ENCODE measurements at places on chromosomes 13 and 19. TPM values are rescaled to one million over a fixed set of nuclear protein-coding genes. Genes with fewer than 3 reads are reported as not detected.

Gene CBY2
- polyA plus RNA-seq: not detected

Gene ADPRHL1
- polyA plus RNA-seq: not detected

GRCh38 chr19:42412227-42412626 lies 15.0 kb downstream of the LIPE start:
- no peak overlapping the region for H3K4me3 ChIP-seq
- DNase-seq: no peak
- no peaks in the 10 kb centered on the region for H3K27me3 ChIP-seq

DNA sequence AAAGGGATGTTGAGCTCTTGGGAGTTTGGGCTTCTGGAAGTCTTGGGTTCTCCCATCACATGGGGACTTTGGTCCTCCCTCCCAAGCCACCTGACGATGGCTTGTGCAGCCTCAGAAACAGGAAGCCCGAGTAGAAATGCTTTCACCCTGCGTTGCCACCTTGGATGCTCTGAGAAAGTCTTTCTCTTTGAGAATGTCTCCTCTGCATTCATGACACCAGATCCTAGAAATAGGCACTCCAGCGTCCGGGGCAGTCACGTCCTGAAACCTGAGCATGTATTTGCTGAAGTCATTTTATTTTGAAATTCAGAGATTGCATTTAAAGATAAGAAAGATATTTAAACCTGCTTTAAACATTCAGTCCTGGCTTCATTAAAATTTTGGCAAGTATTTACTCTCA lies 34.4 kb downstream of the CUL4A start:
- H3K36me3 ChIP-seq: peaks cover 35% of the 10 kb centered on the region
- no peaks in the 10 kb centered on the region for H3K27me3 ChIP-seq
- H3K4me1 ChIP-seq: no peaks in the 10 kb centered on the region
- H3K27ac ChIP-seq: no peak overlapping the region
- DNase-seq: no peak
- no peak overlapping the region for H3K4me3 ChIP-seq

DNA sequence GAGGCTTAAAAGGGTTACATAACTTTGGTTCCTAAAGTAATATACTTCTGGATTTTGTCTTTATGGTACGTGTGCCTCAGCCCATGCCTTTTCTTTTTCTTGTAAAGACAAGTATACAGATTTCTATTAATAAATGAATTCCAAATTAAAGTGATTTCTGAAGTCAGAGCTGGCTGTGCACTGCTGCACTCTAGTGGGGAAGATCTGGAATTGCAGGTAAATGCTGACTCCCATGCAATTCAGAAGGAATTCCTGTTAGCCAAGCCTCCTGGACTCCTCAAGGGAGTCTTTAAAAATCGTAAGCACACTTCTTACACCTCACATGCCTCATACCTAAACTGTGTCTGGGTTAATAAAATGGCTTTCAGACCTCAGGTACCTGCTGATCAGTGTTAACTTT lies 118.4 kb upstream of the SLC7A1 start:
- H3K27ac ChIP-seq: no peak overlapping the region
- no peaks in the 10 kb centered on the region for H3K4me1 ChIP-seq
- peaks cover 38% of the 10 kb centered on the region for H3K27me3 ChIP-seq
- H3K36me3 ChIP-seq: no peaks in the 10 kb centered on the region
- H3K4me3 ChIP-seq: no peak overlapping the region

DNA sequence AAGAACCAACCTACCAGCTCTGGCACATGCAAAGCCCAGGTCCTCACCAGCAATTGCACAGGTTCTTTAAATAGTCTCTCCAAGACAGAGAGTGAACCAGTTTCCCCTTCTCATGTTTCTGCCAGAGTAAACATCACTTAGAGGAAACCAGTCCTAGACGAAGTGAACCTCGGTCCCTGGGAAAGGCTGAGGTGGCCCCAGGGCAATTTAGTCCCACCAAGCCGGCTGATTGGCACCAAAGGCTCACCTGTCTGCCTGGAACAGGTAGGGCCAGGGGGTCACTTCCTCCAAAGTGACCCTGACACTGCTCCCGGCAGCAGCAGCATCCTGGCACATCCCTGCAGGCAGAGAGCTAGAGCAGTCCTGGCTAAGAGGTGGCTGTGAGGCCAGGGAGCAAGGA lies 122.9 kb upstream of the ZNF507 start:
- H3K27ac ChIP-seq: no peak overlapping the region
- H3K4me3 ChIP-seq: no peak overlapping the region
- H3K4me1 ChIP-seq: peaks cover 13% of the 10 kb centered on the region
- no peak for DNase-seq

GRCh38 chr19:13033819-13034611 lies 38.7 kb downstream of the NFIX start:
- no peaks in the 10 kb centered on the region for H3K4me1 ChIP-seq
- H3K27me3 ChIP-seq: no peaks in the 10 kb centered on the region
- no peak overlapping the region for H3K4me3 ChIP-seq
- no peak overlapping the region for H3K27ac ChIP-seq

GRCh38 chr19:4363571-4364304 lies 20.4 kb downstream of the MPND start:
- no peak for DNase-seq
- H3K36me3 ChIP-seq: no peaks in the 10 kb centered on the region
- H3K27ac ChIP-seq: no peak overlapping the region
- H3K4me1 ChIP-seq: peaks cover 12% of the 10 kb centered on the region
